ENCODE measurements at places on chromosomes 3 and 15.
A peak's percentile ranks its signal among the peaks of the same experiment; 100 is the strongest.

DNA sequence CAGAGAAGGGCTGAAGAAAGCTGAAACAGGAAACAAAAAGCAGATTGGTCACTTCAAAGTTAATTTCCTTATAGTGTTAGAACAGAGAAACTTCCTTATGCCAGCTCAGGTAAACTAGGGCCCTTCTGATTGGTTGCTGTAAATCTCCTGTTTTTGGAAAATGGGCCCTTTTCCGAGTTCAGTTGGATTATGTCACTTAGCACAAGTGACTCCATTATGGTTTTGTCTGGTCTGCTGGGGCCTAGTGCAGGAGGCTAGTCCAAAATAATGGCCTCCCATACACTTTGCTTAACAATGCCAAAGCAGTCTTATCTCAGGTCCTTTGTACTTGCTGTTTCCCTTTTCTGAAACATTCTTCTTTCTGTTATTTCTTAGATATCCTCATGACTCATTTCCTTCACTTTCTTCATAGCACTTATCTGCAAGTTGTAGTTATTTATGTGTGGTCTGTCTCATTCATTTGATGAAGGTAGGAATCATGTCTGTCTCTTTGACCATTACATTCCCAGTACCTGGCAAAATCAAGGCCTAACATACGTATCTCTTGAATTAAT lies 7.7 kb upstream of the DCP1A start:
- DNase-seq: no peak

DNA sequence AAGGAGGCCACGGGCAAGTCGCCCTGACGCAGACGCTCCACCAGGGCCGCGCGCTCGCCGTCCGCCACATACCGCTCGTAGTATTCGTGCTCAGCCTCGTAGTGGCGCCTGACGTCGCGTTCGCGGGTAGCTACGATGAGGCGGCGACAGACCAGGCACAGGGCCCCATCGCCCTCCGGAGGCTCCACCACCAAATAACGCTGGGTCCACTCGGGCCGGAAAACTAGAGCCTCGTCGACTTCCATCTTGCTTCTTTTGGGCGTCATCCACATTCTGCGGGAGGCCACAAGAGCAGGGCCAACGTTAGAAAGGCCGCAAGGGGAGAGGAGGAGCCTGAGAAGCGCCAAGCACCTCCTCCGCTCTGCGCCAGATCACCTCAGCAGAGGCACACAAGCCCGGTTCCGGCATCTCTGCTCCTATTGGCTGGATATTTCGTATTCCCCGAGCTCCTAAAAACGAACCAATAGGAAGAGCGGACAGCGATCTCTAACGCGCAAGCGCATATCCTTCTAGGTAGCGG lies at the start of gene EPM2AIP1:
EPM2AIP1 (minus strand) TSS at position 326 of the 520 bp plus-strand sequence; CDS start at position 272, 54 bp downstream.
- peak; percentile 99 for DNase-seq

DNA sequence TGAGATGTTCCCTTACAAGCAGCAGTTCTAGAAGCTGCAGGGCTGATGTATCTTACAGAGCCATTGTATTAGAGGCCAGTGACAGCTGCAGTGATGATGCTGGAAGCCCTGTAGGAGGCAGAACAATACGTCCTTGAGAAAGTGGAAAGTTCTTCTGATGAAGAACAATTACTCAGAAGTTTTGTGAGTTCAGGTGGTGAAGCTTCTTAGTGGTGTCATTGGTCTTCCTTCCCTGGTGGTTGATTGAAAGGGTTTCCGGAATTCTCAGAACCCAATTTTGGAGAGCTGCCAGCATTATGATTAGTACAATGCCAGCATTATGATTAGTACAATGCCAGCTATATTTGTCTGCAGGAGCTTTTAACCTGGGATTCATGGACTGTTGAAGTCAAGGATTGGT lies 356.4 kb downstream of the MFSD1 start:
- DNase-seq: no peak

DNA sequence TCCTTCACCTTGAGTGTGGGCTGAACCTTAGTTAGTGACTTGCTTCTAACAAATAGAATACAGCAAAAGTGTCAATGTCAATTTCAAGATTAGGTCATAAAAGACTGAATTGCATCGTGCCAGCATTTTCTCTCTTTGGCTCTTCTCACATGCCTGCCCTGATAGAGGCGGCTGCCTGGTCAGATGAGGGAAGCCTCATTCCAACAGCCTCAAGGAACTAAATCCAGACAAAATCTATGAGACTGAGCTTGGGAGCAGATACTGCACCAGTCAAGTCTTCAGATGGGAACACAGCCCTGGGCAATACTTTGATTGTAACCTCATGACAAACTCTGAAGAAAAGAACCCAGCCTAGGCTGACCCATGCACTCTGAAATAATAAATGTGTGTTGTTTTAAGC lies 63.5 kb upstream of the MFGE8 start:
- no peak for DNase-seq

- DNase-seq: no peak
Observed at GRCh38 chr3:171875923-171876412, 32.8 kb downstream of the TMEM212 start.

DNA sequence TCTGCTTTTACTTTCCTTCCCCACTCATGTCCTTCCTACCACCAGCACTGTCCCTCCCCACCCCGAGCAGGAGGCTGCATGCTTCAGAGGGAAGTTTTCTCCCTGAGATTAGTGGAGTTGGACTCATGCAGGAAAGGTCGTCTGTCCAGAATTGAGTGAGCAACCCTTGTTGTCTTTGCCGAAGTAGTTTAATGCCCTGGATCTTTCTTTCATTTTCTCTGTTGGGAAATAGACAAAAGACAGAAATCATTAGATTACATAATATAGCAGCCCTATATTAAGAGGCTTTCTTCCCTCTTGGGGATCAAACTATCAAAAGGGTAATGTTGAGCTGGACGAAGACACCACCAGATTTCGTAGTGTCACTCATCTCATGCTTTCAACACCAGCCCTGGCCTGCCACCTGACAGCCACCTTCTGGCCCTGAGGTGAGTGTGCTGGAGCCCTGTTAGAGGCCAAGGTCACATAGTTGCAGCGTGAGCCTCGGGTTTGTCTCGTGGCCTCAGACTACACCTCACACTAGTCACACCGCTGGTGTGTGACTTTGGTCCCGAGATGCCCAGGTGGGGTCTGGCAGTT lies 231.0 kb downstream of the ITPR1 start:
- no peak for DNase-seq

DNA sequence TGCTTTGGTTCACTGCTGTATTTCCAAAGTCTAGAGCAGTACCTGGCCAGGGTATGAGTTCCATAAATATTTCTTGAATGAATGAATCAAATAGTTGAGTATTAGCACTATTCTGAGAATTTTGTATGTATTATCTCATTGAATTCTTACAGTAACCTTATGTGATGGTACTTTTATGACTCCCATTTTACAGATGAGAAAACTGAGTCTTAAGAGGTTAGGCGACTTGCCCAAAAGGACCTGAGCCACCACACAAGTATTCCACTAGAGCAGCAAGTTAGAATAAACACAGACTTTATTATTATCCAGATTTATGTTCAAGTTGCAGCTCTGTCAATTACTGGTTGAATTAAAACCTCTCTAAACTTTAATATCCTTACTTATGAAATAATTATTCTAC lies 29.4 kb downstream of the CRTC3 start:
- no peak for DNase-seq

- DNase-seq: no peak
Observed at GRCh38 chr15:25719101-25719985, 143.8 kb downstream of the ATP10A start.

DNA sequence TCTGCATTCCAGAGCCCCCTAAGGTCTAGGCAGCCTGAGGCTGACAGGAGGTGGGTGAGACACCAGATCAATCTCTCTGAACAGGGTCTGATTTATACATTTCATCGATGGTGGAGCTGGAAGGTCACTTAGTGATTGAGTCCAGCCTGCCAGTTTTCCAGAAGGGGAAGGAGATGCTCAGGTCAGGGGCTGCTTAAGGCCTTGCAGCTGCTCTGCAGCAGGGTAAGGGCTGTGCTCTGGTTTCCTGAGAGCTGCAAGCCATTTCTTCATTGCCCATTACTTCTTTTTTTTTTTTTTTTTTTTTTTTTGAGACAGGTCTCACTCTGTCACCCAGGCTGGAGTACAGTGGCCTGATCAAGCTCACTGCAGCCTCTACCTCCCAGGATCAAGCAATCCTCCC lies 10.7 kb downstream of the TADA3 start:
- DNase-seq: no peak

GRCh38 chr3:71640331-71640983 lies 56.9 kb upstream of the FOXP1 start:
- no peak for DNase-seq

DNA sequence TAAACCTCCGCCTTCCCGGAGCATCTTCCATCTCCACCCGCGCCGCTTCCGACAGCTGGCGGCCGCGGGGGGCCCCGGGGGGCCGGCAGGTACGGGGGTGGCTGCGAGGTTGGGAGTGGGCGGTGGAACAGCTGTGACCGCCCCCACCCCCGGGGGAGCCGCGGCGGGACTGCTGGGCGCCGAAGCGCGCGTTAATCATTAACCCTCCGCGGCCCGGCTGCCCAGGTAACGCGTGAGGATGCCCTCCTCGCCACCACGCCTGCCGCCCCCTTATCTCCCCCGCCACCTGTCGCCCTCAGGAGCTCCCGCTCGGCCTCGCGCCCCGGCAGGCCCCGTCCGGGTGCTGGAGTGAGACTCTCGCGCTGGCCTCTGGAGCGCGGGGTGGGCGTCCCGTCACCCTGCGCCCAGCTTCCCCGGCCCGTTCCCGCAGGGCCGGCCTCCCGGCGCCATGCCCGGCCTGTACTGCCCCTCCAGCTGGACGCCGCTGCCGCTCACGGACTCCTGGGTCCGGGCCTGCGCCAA lies 757 bp downstream of the VWA5B2 start:
- DNase-seq: no peak

GRCh38 chr3:45553469-45553974 lies 41.0 kb upstream of the LIMD1 start:
- DNase-seq: peak; percentile 32

- no peak for DNase-seq
Observed at GRCh38 chr15:69758291-69758771, 305.7 kb downstream of the RPLP1 start.

DNA sequence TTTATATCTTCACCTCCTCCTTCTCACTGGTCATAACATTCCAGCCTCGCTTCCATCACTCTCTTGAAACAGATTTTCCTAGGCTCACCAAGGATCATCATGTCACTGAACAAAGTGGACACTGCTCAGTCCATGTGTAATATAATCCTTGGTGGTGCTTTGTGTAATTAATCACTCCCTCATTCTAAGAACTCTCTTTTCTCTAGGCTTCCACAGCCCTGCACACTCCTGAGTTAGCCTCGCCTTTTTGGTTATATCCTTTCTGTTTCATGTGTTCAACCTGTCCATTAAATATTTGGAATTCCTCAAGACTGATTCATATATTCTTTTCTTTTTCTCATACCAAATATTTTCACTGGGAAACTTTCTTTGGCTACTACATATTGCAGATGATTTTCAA lies 440.8 kb downstream of the PYDC2 start:
- DNase-seq: no peak

DNA sequence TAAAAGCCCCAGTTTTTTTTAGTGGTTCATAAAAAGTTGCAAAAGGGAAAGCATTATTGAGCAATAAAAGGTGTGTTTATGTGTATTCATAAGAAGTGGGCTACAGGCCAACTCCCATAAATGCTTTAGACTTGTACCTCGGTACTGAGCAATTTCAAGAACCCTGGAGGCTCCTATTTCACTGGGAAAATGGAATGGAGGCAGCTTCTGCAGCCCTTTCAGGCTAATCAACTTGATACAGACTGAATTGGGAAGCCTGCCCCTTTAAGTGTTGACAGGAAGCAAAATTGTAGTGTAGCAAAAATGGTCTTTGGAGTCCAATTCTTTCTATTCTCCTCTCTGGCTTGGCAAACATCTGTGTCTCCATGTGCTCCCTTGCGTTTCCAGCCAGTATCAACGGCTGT lies 118.8 kb downstream of the ECT2 start:
- no peak for DNase-seq

DNA sequence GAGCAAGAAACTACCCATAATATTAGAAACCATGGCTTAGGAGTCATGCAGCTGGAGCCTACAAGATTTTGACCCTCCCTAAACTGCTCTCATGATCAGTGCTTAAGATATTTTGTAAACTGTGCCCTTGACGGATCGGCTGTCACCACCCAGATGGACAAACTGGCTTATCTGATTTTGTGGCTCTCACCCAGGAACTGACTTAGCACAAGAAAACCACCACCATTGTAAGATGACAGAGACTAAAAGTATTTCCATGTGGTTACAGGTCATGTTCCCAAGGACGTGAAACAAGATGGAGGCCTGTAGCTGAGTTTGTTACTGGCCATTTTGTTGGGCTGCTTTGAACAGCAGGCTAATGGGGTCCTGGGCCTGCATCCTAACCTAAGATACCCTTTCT lies 940.9 kb downstream of the OTOL1 start:
- no peak for DNase-seq

- no peak for DNase-seq
Observed at GRCh38 chr3:128591738-128592426, 58.7 kb downstream of the RPN1 start.

- DNase-seq: no peak
Observed at GRCh38 chr15:50978580-50978979, 70.1 kb downstream of the AP4E1 start.

DNA sequence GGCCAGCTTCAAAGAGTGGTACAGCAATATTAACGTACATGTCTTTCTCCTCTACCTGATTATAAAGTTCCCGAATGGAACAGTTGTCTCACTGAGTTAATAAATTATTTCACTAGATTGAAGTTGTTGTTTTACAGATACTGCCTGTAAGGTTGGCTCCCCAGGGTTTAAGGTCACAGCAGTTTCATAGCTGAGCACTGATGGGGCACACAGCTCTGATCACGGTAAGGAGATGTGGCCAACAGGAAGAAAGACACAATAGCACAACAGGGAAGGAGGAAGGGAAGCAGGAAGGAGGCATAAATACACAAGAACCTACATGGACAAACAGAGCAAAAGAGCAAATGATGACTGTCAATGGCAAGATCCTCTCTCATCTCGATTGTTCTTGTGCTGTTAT lies 215.6 kb downstream of the WNT5A start:
- no peak for DNase-seq

GRCh38 chr3:119293871-119294695 lies at the start of gene ARHGAP31:
TSS of gene ARHGAP31 (plus strand) at chr3:119294383. CDS start at chr3:119294905, 522 bp downstream.
- DNase-seq: peak; percentile 90

DNA sequence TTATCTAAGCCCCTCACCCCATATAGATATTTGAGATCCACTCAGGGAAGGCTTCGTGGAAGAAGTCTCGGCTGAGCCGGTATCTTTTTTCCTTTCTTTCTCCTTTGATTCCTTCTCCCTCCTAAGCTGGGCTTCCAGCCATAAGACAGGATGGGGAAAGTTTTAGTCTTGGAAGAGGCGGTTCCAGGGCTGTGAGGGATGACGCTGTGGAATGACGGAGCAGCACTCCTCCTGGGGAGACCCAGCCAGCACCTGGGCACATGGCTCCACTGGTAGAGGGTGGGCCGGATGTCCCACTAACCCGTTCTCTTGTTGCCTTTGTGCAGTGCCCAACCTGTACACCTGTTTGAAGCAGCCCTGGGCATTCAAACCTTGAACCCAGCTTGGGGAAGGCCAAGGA lies 43.2 kb upstream of the FAM107A start:
- DNase-seq: no peak

GRCh38 chr15:97144377-97144711 lies 813.8 kb downstream of the NR2F2 start:
- DNase-seq: no peak
